ENCODE measurements at places on chromosomes 3 and 15.
A peak's percentile ranks its signal among the peaks of the same experiment; 100 is the strongest.

DNA sequence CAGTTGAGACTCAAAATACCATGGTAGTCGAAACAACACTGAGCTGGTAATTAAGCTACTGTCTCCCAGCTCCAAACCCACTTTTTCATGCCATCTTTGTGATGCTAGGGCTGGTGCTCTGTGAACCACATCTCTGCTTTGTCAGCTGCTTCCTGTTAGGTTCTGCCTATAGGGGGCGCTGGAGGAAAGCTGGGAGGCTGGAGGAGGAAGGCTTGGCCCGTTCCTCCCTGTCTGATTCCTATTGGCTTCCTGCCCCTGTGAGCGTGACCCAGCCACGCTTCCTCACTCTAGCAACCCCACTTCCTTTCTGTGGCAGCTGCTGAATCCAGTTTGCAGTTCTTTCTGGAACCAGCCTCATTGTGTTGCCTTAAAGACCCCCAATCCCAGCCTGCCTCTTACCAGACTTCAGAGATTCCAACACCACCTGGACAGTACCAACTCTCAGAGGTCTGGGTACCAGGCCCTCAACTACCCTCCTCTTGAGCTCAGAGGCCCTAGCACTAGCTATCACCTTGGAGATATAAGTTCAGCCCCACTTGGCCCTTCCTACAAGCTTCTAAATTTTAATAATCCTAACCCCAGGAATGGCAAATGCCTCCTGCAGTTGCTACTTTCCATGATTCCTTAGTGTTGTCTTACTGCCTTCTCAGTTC is 120.9 kb downstream of the ERC2 start:
- DNase-seq: peak; percentile 10

GRCh38 chr3:186316666-186317260 is 45.3 kb downstream of the DGKG start:
- DNase-seq: no peak

DNA sequence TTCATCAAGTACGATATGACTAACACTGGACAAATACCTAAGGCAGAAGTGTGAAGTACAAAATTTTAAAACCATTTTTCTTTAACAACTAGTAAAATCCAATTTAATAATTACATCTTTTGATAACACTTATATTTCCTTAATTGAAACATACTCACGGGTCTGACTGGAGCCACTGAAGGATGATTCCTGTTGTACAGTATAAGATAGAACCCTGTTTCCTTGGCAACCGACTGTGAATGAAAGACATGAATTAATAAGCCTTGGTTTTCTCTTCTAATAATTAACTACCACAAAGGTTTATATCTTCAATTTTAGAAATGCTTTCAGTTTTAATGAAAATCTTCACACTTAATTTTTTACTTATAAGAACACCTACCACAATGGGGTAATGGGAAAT is 19.4 kb downstream of the DHX36 start:
- no peak for DNase-seq

GRCh38 chr3:128381609-128382008 is 85.1 kb downstream of the DNAJB8 start:
- no peak for DNase-seq

- no peak for DNase-seq
These were observed 191.4 kb upstream of the EIF1B start for GRCh38 chr3:40118091-40118490.

GRCh38 chr15:86392296-86392695 is 312.6 kb downstream of the AGBL1 start:
- no peak for DNase-seq

GRCh38 chr3:47868306-47868705 is 65.4 kb downstream of the DHX30 start:
- no peak for DNase-seq

GRCh38 chr15:65355173-65355987 is 22.4 kb downstream of the IGDCC3 start:
- no peak for DNase-seq

- no peak for DNase-seq
These were observed 44.1 kb downstream of the APH1B start for GRCh38 chr15:63321462-63321861.

DNA sequence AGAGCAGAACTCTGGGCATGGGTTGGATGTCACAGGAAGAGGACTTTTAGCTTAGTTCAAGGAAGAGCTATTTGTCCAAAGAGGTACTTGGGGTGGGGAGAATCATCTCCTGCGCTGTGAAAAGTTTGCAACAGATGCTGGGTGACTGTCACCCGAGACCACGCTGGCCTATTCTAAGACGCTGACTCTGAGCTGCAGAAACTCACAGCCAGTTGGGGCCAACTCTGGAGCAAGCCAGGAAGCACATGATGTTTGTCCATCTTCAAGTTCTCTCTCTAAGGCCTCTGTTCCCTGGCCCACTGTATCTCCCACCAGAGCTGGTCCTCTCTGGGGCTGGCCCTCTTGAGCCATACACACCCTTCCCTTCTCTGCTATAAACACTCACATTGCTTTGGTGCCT is 17.9 kb upstream of the CDCP1 start:
- DNase-seq: no peak

DNA sequence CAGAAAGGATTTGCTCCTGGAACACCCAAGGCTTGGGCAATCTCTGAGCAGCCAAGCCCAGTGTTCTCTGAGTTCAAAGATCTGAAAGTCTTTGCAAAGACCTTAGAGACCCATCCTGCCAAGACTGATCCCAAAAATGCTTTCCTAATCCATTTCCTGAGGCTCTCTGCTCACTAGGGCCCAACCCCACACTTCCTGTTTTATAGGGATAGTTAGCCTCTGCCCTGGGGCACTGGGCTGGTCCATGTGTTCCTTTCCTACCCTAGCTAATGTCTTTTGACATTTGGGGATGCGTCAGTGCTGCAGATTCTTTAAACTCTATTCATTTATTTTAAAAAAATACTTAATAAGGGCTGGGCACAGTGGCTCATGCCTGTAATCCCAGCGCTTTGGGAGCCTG is 372.7 kb downstream of the ROBO2 start:
- no peak for DNase-seq

GRCh38 chr3:181610973-181611265 is 100.8 kb upstream of the SOX2 start:
- no peak for DNase-seq

GRCh38 chr15:92638709-92639365 is 16.7 kb downstream of the FAM174B start:
- DNase-seq: no peak

GRCh38 chr15:50930792-50931191 is 22.3 kb downstream of the AP4E1 start:
- no peak for DNase-seq

DNA sequence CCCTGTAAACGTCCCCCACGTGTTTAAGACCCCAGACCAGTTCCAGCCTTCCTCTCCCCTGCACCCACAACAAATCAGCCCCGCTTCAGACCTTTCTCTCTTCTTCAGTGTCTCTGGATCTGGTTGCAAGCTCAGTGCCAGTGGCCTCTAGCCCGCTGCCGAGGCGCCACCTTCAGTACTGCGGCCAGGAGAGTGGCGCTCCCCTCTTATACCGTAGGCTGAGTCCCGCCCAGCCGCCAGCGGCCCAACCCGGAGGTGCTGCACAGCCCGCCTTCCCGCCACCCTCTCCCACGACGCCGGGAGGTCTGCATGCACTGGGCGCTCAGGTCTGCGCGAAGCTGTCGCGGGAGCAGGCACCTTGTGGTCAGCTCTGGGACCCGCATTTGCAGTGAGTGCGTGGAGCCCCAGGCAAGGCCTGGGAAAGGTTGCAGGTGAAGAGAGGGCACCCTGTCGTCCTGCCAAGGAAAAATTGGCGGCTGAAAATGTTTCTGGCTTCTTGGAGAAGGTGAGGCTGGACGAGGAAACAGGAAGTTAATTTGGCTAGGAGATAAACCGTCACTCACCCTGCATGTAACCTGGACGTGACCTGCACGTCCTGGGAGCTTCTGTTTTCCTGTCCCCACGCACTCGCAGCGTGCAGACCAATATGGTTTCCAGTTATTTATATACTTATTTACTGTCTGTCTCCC is at the start of gene C2CD4B:
TSS of gene C2CD4B (minus strand) at position 182 of the 689 bp plus-strand sequence. CDS start 301 bp downstream, outside the sequence.
- peak; percentile 41 for DNase-seq

DNA sequence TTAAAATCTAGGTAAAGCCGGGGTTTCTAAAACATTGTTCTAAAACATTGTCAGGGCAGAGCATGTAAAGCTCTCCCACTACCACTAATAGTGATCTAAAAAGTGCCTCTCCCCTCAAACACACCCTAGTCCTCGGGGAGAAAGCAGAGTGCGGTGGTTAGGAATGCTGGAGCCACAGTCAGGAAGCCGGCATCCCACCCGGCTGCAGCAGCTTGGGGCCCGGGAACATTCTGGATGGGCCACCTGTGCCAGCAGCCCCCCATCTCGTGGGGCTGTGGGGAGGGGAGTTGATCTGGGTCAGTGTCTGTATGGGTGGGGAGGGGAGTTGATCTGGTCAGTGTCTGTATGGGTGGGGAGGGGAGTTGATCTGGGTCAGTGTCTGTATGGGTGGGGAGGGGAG is 176.9 kb downstream of the APBA2 start:
- DNase-seq: no peak

- DNase-seq: no peak
These were observed 4.0 kb downstream of the GCSAM start for GRCh38 chr3:112128843-112129727.

DNA sequence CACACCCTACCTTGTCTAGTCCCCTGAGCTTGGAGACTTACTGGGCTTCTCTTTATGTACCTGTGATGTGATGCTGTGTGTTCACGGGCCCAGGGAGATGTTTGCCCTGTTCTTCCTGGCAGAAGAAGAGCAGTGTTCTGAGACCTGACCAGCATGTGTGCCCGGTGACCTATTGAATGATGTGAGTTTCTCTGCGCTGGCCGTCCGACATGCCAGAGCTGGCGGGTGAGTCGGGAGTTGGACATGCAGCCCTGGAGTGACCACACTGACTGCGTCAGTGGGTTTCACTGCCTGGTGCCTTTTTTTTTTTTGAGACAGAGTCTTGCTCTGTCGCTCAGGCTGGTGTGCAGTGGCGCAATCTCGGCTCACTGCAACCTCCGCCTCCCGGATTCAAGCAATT is 42.3 kb downstream of the CGNL1 start:
- DNase-seq: no peak

DNA sequence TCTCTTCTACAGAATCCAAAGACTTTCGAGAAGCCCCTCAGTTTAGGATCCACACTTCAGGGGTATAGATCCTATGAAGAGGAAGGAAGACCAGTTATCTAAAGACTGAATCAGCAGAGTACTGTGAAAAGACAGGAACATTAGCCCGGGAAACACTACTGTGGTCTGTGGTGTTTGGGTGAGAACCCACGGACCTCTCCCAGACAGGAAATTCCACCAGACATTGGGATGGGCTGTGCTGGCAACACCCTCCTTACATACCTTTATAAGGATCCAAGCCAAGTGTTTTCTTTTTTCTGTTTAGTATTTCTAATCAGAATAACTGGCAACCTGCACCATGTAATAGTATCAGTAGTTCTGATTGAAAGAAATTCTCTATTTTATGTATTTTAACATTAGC is 14.1 kb downstream of the TMEM207 start:
- DNase-seq: no peak

- DNase-seq: no peak
These were observed at the start of gene UCN2 for GRCh38 chr3:48563382-48563918. UCN2 (minus strand) TSS chr3:48563781; CDS start chr3:48563124, 657 bp downstream.

GRCh38 chr3:12325586-12326515 is 37.0 kb downstream of the PPARG start:
- no peak for DNase-seq

DNA sequence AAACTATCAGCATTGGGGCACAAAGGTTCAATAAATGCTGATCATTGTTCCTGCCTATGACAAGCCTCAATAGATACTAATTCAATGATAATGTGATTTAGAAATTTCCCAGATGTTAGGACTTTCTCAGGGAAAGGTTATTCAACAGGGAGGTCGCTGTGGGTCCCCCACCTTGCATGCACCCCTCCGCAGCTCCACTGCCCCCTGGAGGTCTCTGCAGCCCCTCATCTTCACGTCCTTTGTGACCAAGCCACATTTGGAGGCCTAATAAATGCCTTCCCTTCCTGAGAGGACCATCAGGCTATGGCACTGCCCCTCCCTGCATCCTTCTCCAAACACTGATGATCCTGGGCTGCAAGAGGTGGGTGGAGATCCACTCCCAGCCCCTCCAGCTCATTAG is 50.2 kb downstream of the NOX5 start:
- no peak for DNase-seq

- DNase-seq: no peak
These were observed 11.2 kb downstream of the SLCO3A1 start for GRCh38 chr15:91864664-91865063.

DNA sequence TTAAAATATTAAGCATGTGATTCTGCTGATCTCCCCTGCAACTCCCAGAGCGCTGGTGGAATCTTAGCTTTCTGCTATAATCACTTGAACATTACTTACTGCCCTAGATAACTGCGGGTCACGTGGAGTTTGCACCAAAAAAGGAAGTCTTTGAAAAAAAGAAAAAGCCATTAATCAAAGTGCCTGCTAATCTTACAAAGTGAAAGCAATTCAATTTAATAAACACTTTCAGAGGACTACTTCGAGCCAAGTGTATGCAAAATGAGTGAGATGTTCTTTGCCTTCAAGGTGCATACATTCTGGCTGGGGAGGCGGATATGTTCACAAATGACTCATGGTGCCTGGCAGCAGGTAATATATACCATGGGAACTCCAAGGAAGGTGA is 109.9 kb upstream of the GAP43 start:
- DNase-seq: no peak

DNA sequence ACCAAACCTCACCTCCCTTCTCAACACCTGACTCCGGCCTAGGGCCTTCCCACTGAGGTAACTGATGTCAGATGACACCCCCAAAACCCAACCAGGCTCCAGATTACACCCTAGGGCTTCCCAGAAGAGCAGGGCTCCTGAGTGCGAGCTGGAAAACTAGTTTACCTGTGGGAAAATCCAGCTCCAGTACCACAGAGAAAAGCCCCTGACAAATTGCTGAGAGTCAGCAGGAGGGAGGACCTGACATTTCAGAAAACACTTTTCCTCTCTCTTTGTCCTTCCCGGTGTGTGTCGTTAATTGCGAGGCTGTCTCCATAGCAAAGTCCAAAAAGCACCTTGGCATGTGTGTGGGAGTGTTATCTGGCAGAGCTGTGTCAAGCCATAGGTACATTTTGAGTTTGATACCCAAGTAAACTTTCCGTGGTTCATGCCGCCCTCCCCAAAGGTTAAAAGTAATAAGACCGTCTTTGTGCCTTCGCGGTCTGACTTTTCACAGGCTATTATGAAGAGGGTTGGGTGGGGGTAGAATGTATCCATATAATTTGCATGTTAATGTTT is 79.8 kb upstream of the FNDC3B start:
- DNase-seq: no peak

GRCh38 chr15:86155551-86155950 is 75.9 kb downstream of the AGBL1 start:
- DNase-seq: no peak

GRCh38 chr3:10835406-10835805 is 19.4 kb downstream of the SLC6A11 start:
- no peak for DNase-seq

GRCh38 chr15:99365242-99365641 is 114.0 kb downstream of the LRRC28 start:
- DNase-seq: no peak

DNA sequence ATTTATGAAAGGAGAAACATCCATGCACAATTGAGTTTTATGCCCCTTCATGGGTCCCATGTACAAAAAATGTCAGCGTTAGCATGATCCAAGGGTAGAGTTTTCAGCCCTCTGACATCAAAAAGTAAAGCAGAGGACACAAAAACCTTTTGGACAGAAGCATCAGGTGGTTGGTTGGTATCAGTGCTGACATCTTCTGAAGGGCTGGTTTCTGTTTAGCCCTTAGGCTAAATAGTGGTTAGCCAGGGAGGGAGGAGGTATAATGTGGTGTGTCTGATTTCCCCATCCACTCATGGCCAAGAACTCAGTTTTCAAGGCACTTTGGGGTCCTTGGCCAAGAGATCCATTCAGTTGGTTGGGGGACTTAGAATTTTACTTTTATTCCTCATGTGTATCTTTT is 16.5 kb downstream of the CCDC66 start:
- no peak for DNase-seq
